Neural crest cell (in vitro differentiated cells): ENCODE measurements at places on chromosomes 2 and 18. TPM values are rescaled to one million over a fixed set of nuclear protein-coding genes. Genes with fewer than 3 reads are reported as not detected.

GRCh38 chr18:22200611-22201225 lies 31.3 kb downstream of the GATA6 start:
- H3K4me1 ChIP-seq = peaks cover 7% of the 10 kb centered on the region
- no peak overlapping the region for H3K4me3 ChIP-seq
- no peaks in the 10 kb centered on the region for H3K36me3 ChIP-seq
- peaks cover 14% of the 10 kb centered on the region for H3K27me3 ChIP-seq
- H3K27ac ChIP-seq = no peak overlapping the region

CRYBA2 gene
- not detected in 2 replicates for total RNA-seq

MROH2A gene
- not detected in 2 replicates for total RNA-seq

- H3K4me3 ChIP-seq = no peak overlapping the region
- H3K36me3 ChIP-seq = peaks cover 13% of the 10 kb centered on the region
- DNase-seq = no peak
Observed at GRCh38 chr18:63346031-63346430, 21.0 kb downstream of the KDSR start.
